Activated T-cell treated with anti-CD3 and anti-CD28 coated beads for 4 hours (primary cell): ENCODE measurements at places on chromosomes 2 and 18.
A peak's percentile ranks its signal among the peaks of the same experiment; 100 is the strongest.

DNA sequence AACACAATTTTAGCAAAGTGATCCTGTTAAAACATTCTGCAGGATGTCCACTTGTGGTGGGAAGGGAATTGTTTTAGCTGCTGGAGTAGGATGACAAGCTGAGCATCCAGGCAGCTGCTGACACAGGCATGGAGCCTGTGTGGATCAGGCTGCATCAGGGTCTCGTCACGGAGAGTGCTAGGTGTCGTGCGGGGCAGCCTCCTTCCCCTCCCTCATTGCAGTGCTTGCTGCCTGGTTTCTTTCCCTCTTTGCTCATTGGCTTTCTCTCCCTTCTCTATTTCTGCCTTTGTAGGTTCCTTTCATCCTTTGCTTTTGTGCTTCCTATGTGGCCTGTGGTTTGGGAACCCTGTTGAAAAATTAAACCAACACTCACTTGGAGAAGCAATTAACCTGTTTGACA, 172.9 kb downstream of the TPGS2 start:
- no peak for DNase-seq

DNA sequence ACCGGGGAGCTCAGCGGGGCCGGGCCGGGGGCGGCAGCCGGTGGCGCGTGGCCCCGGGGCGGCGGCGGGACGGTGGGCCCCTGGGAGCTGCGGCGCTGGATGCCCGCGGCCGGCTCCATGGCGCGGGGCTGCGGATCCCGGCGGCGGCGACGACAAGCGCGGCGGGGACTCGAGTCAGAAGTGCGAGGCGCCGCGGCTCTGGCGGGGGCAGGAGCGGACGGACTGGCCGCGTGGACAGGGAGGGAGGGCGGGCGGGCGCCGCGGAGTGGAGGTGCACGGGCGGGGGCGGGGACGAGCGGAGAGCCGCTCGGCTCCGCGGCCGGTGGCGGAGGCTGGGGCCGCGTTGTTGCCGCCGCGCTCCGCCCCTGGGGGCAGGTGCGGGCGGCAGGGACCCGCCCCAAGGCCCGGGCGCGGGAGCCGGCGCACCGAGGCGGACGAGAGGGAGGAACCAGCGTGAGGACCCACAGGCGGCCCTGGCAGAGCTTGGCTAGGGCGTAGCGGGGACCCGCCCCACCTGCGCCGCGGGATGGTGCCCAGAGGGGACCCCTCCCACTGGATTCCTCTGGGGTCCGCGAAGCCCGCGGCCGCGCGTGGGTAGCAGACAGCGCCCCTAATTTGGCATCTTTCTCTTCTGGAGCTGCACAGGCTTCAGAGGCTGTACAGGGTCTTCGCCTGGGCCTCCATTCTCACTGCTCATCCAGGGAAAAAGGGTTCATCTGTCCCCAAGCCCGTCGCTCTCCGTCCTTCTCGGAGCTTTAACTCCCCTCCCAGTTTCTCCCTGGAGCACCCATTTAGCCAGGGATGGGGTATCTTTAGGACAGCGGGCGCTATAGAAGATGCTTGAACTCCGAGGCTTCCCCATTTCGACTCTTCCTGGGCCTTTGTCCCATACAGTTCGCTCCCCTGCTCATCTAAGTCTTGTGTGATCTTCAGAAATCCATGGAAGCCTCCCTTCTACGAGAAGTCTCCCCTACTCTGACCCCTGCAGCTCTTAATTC, at the start of gene TMEM163:
Gene TMEM163, minus strand, starts transcription at position 184 of the 998 bp plus-strand sequence.
- DNase-seq: no peak

DNA sequence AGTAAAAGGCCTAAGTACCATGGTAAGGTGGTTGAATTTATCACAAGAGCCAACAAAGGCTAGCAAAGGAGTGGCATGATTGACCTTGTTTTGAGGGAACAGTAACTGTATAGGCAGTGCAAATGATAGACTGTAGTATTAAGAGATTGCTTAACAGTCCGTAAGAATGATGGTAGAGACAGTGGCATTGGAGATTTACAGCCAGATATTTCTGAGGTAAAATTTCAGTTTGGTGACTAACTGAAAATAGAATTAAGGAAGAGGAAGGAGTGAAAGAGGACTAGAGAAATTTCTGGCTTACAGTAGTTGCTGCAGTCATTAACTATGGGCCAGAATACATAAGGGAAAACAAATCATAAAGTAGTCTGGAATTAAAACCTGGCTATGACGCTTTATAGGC, 4.4 kb upstream of the BAZ2B start:
- DNase-seq: no peak

- no peak for DNase-seq
Measured at GRCh38 chr2:197235711-197236110, 74.9 kb downstream of the ANKRD44 start.

GRCh38 chr2:216057688-216058193, 23.9 kb downstream of the PECR start:
- DNase-seq: peak; percentile 28

GRCh38 chr18:2963048-2963447, 49.9 kb downstream of the LPIN2 start:
- DNase-seq: no peak

- no peak for DNase-seq
Measured at GRCh38 chr2:201135386-201135785, 19.4 kb downstream of the CFLAR start.
